ENCODE measurements at places on chromosomes 6 and 20.

DNA sequence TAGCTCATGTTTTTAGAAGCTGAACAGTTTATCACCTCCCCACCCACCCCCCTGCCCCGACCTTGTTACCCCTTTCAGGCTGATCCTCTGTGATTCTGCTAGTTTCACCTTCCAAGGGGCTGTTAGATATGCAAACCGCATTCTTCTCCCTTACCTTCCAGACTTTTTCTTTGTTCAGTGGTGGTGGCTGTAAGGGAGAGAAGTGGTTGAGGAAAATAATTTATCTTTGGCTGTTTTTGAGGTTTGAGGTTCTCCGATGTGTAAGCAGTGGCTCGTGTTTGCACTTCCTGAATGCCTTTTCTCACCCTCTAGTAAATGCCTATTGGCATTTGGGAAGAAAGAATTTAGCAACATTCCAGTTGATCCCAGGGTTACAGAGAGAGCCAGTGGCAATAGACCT, 69.4 kb upstream of the KCNG1 start:
- no peak for DNase-seq

DNA sequence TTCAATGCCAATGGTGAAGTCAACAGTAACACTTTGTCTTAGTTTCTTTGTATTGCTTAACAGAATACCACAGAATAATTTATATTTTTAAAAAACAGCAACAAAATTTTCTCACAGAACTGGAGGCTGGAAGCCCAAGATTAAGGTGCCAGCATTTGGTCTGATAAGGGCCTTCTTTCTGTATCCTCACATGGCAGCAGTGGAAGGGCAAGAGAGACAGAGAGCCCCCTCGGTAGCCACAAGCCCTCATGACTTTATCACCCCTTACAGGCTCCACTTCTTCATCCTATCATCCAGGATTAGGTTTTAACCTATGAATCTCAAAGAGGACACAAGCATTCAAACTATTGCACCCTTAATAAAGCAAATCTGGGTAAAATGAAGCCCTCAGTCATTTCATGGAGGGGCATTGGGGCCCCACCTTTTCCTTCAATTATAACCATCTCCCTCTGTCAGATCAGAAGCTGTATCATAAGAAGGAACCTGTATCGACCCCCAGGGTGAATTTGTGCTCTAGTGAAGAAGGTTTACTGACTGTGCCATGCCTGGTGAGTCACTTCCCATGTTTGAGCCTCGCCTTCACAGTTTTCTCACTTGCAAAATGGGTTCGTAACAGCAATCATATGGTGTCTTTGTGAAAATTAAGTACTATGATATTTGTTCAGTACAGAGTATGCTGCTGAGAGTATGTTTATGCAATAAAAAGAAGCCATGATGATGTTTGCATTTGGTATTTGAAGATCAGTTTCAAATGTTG, 178.2 kb downstream of the LRFN2 start:
- no peak for DNase-seq

DNA sequence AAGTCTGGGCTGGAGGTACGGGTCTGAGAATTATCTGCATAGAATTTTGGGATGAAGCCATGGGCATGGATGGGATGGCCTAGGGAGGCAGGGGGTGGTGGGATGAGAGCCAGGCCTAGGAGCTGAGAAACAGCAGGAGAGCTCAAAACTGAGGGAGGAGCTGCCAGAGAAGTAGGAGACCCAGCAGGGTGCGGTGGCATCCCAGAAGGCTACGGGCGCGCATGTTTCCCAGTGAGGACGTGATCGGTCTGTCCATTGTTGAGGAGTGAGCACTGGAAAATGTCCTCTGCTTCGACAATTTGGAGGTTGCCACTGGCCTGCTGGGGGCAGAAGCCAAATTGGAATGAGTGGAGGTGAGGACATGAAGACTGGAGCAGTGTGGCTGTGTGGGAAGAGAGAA, 14.5 kb upstream of the MROH8 start:
- no peak for DNase-seq

- DNase-seq, result no peak
Observed at GRCh38 chr20:23631981-23632710, 5.6 kb downstream of the CST3 start.

GRCh38 chr6:148817689-148818088, 70.9 kb downstream of the UST start:
- DNase-seq, result no peak

GRCh38 chr6:45698046-45698445, 317.6 kb downstream of the CLIC5 start:
- DNase-seq, result no peak

- DNase-seq, result no peak
Observed at GRCh38 chr6:125942672-125943527, 13.7 kb upstream of the HINT3 start.

- DNase-seq, result no peak
Observed at GRCh38 chr6:38976801-38977500, 71.6 kb upstream of the GLP1R start.

- no peak for DNase-seq
Observed at GRCh38 chr6:154933181-154933827, 61.8 kb upstream of the TIAM2 start.

GRCh38 chr6:55694148-55694547, 115.2 kb upstream of the HMGCLL1 start:
- no peak for DNase-seq

GRCh38 chr6:14464055-14464454, 346.5 kb downstream of the CD83 start:
- no peak for DNase-seq

DNA sequence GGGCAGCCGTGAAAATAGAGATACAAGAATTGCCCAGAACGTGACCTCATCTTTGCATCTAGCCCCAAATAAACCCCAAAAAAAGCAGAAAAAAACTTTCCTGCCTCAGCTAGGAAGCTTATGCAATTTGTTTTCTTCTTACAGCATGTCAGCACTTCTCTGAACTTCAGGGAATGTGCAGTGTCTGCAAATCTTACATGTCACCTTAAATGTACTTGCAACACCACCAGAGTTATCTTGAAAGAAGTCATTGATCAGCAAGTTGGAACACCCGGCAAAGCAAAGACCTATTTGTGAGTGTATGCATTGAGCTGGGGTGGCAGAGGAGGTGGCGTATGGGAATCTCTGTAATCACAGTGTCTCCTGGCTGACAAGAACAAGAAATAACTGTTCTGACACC, 123.4 kb downstream of the PKHD1 start:
- DNase-seq, result no peak

GRCh38 chr6:24154121-24154520, 28.1 kb downstream of the NRSN1 start:
- DNase-seq, result no peak

- no peak for DNase-seq
Observed at GRCh38 chr6:160679402-160679769, 15.3 kb upstream of the LPA start.

DNA sequence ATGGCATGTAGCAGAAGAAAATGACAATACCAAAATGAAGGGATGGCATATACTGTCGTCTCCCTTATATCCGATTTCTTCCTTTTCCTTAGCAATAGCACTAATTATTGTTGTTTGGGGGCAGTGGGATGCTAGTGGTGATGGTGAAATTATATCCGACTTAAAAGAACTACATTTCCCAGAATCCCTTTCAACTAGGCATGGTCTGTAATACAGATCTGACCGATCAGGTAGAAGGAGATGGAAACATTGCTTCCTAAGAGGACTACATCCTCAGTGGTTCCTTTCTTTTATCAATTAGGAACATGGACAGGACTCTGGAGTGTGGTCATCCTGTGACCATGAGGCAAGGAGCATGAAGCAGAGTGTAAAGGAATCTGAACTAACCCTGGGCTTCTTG, 532.6 kb downstream of the CBLN4 start:
- DNase-seq, result no peak

DNA sequence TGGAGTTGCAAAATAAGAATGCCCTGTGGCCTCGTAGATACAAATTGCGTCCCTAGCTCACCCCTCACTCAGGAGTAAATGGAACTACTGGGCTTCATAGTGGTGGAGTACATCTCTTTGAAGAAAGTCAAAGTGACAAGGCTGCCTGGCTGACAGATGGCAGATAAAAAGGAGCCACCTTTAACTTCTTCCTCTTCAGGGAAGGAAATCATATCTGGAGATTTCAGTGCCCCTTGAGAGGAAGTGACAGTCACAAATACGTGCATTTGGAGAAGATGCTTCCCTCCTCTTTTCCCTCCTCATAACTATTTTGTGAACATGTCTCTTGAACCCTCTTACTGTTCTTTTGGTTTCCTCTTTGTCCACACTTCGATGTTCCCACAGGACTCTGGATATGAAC, 43.2 kb downstream of the PPP1R3G start:
- no peak for DNase-seq

DNA sequence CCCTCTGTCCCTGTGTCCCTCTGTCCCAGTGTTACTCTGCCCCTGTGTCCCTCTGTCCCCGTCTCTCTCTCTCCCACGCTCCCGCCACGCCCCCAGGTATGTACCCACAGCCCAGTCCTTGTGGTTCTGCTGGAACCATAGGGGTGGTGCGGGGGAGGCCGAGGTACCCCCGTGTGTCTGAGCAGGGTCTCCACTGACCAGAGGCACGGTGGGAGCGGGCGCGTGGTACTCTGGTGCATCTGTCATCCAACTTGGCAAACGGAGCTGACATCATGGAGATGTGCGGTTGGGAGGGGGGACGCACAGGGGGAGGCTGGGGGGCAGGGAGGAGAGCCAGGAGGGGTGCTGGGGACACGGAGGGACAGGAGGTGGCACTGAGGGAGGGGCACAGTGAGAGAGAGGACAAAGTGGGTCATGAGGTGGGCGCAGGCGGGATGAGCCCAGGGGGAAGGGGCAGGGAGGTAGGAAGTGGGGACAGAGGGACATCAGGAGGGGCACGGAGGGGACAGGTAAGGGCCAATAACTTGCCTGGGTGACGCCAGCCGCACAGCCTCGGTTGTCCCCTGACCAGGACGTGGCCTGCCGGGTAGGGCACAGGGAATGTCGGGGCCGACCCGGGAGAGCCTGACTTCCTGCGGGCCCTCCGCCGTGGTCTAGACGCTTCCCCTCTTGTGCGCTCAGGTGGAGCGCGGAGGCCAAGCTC, 163.6 kb upstream of the PDE10A start:
- DNase-seq, result no peak

- DNase-seq, result no peak
Observed at GRCh38 chr6:154847318-154847717, 114.1 kb downstream of the SCAF8 start.

GRCh38 chr20:4087923-4088322, 72.6 kb upstream of the RNF24 start:
- no peak for DNase-seq

GRCh38 chr6:44681761-44682160, 294.3 kb downstream of the CDC5L start:
- DNase-seq, result no peak

GRCh38 chr6:11460001-11460668, 77.4 kb upstream of the TMEM170B start:
- DNase-seq, result no peak

DNA sequence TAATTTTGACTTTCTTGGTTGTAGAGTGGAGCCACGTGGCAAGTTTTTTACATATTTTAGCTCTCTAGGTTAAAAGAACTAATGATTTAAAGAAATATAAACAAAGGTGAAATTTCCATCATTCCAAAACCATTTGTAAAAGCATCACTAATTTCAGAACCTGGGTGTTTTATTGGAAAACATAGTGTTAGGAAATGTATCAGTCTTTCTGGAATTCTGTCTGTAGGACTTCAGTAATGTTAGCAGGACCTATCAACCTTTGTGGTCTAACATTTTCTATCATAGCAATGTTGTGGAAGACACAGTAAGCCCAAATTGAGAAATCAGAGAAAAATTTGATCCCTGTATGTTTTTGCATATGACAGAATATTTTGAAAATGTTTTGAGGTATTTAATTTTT, 28.3 kb downstream of the L3MBTL3 start:
- no peak for DNase-seq

DNA sequence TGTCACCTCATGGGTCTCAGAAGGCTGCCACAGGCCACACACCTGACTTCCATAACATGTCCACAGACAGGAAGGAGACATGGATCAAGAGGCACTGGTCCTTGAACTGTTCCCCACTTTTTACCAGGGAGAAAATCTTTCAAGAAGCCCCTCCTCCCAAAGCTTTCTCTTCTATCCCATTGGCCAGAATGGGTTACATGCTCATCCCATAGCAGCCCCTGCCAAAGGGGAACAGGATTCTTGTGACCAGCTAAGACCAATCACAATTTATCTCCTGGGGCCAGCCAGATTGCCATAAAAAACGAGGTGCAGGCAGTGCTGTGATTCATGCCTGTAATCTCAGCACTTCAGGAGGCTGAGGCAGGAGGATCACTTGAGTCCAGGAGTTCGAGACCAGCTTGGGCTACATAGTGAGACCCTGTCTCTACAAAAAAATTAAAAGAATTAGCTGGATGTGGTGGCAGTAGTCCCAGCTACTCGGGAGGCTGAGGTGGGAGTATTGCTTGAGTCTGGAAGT, 59.4 kb downstream of the TMEM242 start:
- no peak for DNase-seq

DNA sequence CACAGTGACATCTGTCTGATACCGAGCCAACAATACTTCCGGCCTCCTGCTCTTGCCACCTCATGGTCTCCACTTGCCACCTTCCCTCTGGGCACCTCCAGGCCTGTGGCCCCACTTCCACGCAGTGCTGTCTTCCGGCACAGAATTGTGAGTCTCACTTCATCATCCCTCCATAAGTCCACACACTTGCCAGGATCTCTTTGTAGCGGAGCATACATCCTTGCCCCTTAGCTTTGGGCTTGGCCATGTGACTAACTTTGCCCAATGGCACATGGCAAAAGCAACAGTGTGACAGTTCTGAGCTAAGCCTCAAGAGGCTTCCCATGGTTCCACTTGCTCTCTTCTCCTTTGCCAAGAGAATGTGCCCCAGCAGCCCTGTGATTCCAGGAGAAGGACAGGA, 4.5 kb upstream of the C20orf202 start:
- no peak for DNase-seq

DNA sequence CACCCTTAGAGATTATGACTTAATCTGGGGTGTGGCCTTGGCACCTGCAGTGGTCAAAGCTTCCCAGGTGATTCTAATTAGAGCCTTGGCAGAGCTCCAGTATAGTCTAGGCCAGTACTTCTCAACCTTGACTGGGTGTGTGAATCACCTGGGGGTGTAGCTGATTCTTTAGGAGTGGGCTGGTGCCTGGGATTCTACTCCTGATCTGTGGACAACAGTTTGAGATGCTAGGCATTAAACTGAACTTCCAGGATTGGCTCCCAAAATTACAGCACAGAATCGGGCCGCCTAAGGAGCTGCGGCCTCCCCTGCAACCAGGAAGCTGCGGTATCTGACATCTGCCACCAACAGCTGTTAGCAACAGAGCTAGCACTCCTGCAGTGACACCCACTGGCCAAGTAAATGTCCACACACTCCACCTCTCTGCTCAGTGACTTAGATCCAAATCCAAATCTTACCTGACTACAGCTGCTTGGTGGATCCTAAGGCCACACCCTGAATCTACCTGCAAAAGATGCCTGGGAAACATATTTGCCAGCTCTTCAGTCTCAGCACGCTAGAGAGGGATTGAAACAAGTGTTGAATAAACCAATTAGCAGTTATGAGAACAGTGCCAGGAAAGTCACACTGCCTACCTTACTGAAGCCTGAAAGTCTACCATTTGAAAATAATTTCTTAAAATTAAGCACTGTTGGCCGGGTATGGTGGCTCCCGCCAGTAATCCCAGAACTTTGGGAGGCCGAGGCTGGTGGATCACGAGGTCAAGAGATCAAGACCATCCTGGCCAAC, 126.7 kb downstream of the UNC5CL start:
- DNase-seq, result no peak

GRCh38 chr6:111689946-111690345, 84.3 kb upstream of the TRAF3IP2 start:
- no peak for DNase-seq
